ENCODE measurements at places on chromosomes 2 and 18.

DNA sequence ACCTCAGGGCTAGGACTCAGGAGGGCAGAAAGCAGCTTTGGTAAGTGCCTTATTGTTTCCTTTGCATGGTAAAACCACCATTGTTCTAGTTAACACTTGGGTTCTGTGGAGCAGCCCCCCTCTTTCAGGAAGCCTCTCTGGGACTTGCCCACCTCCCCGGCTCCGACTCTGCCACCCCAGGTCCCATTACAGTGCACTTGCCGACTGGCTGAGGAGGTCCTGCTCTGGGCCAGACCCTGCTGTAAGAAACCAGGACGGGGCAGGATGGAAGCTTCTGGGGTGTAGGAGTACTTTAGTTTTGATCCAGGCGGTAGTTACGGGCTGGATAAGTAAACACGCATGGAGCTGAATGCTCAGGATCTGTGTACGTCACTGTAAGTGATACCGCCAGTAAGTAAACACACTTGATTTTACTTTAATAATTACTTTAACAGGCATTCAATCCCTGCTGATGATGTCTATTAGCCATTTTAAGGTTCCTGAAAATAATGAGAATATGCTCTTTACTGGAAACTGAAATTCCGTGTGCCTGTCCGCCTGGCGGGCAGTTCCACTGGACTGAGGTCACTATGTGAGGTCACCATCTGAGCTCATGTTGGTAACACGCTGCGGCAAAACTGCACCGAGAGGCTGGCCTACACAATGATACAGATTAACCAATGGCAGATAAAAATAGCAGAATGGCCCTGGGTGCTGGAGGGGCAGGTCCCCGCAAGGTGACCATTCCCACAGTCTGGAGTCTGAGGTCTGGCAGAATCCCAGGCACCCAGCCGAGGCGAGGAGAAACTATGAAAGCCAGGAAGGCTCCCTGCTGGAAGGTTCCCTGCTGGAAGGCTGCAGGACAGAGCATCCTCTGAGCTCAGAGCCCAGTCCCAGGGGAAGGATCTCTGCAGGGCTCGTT, 25.2 kb downstream of the HS1BP3 start:
- DNase-seq, result no peak

GRCh38 chr2:144268036-144268678, 251.8 kb downstream of the ZEB2 start:
- DNase-seq, result no peak

DNA sequence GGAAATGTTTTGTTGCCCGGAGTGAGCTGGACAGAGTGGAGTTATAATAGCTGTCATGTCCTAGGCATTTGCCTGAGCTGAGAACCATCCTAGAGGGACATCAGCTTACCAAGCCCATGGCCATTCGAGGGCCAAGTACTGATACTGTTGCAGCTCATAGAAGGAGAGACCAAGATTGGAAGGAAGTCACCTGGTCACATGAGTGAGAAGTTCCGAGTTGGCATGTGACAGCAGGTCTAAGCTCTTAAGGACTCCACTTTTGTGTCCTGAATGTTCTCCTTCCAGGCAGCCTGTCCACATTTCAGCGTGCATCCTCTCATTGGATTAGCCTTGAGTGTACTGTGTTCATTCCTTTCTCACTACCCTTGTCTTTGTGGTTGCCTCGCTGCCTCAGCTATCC, 4.4 kb downstream of the FHOD3 start:
- no peak for DNase-seq

DNA sequence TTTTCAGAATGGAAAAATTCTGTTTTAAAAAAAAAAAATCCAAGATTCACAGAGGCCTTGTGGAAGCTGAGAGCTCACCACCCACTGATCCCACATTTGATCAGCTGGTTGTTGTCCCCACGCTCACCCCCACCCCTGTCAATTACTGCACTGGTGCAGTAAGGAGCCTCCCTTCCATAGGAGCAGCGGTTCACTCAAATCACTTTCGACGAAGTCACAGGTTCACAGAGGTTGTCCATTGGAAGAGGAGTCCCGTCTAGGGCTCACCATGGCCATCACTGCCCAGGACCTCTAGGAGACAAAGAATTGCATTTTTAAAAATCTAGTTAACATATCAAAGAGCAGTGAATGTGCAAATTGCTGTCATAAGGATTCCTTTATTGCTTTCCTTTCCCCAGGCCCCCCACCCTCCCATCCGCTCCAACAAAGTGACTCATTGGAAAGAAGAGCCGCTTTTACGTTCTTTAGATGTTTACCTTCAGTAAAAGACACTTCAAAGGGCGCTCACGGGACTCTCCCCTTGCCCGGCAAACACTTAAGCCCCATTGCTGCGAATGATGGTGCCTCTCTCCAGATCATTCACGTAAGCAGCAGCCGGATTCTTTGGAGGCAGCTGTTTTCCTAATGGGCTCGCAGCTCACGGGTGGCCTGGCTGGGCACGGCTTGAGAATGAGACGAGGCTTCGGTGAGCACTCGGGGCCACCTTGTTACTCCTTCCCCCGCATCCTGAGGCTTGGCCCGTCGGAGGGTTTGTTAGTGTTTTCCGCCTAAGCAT, 165.5 kb upstream of the SALL3 start:
- DNase-seq, result no peak

DNA sequence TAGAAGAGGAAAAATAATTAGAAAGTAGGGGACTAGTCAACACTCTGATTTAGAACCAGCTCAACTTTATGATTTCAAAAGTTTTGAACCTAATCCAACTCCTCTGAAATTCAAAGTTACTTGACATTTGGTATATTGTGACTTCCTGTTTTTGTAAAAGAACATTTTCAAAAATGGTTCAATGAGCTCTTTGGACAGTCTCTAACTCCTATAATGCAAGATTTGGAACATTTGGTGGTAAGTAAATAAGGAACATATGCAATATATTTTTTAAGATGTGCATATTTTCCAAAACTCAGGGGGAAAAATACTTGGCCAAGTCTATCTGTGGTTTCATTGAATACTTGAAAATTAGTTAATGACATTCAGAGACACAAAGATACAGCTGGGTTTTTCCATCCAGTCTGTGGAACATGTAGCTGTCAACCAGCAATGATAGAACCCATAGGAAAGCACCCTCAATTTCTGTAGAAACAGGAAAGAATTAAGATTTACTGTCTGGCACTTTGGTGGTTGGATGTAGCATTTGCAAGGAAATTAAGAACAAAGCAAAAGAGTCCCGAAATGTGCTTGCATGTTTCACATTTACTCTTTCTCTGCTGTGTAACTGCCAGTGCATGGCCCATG, 17.0 kb upstream of the ANKRD44 start:
- no peak for DNase-seq

GRCh38 chr2:143225931-143226330, 96.7 kb downstream of the ARHGAP15 start:
- DNase-seq, result no peak

GRCh38 chr2:215845839-215846586, 167.3 kb downstream of the MREG start:
- DNase-seq, result no peak

DNA sequence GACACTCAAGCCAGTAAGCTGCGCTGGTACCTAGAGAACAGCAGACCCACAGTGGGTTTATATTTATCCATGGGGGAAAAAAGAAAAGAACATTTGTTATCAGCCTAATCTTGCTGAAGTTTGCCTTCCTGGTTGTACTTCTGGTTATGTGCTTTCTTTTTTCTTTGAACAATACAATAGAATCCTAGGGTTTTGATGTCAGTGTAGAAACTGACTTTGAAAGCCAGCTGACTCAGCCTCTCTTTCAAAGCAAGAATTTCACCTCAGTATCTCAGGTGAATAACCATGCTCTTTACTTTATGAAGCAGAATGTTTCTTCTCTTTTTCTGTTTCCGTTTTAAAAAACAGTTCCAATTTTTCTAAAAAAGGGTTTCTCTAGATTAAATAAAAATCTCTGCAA, 78.4 kb downstream of the CD8B2 start:
- DNase-seq, result no peak

GRCh38 chr2:97812931-97813330, 99.6 kb downstream of the ZAP70 start:
- no peak for DNase-seq

GRCh38 chr2:210000464-210001324, 1.7 kb upstream of the RPE start:
- no peak for DNase-seq

GRCh38 chr2:12720278-12720620, 3.5 kb downstream of the TRIB2 start:
- no peak for DNase-seq

DNA sequence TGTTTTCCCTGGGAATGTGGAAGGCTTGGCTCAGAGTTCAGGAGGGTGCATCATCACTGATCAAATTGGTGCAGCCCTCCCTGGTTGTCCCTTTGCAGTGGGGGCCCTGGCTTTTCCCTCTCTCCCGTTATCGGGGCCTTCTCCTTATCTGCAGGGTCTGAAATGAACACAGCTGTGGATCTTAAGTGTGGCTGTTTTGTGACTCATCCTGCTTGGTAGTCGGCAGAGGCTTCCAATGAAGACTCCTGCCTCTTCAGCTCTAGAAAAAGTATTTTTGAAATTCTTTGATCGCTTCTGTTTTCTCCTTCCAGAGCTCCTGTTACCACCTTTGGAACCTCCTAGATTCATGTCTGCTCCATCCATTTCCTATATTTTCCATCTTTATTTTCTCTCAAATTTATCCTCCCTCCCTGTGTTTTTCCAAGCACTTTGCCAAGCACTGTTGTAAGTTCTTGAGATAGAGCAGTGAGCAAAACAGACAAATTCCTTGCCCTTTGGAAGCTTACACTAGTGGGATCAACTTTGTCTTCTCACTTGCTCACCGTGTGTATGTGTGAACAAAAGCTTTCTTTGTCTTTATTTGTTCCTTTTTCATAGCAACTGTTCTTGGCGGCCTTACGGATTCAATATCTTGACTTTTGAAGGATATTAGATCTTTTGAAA, 45.7 kb downstream of the RALB start:
- no peak for DNase-seq

GRCh38 chr2:64914735-64915509, 74.3 kb upstream of the SLC1A4 start:
- DNase-seq, result no peak

DNA sequence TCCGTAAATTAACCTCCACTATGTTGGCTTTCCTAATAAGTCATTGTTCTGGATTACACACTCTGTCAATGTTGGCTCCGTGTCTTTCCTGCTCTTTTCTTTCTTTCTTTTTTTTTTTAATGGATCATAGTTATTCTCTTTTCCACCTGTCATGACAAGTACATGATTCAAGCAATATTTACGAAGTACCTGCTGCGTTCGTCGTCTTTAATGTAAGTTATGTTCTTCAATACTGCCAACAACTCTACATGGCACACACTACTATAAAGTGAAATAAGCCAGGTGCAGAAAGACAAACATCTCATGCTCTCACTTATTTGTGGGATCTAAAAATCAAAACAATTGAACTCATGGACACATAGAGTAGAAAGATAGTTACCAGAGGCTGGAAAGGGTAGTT, 239.1 kb downstream of the SCG2 start:
- DNase-seq, result no peak

DNA sequence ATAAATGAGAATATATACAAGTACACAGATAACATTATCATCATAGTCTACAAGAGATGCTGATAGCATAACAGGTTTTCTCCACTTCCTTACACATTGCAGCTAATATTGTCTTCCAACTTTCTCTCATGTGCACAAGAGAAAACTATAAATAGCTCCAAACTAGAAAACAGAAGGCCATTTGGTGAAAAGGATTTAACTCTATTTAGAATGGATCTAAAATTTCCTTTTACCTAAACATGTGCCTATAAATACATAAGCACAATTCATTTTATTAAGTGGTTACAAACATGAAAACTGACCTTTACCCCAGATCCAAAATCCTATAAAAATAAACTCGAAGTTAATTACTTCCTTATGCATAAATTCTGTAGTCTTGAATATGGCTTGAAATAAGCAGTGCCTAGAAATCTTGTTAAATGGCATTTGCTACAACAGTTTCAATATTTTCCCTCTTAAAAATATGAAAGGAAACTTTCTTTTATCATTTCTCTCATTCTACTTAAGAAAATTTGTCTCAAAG, 41.6 kb downstream of the SLC25A12 start:
- DNase-seq, result no peak

DNA sequence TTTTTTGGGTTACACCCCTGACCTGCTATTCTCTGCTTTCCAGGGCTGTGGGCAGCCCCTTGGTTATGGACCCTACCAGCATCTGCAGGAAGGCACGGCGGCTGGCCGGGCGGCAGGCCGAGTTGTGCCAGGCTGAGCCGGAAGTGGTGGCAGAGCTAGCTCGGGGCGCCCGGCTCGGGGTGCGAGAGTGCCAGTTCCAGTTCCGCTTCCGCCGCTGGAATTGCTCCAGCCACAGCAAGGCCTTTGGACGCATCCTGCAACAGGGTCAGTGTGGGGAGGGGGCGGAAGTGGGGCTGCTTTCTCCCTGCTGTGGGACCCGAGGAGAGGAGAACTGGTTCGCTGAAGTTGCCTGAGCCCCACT, 9.7 kb upstream of the WNT10A start:
- no peak for DNase-seq

DNA sequence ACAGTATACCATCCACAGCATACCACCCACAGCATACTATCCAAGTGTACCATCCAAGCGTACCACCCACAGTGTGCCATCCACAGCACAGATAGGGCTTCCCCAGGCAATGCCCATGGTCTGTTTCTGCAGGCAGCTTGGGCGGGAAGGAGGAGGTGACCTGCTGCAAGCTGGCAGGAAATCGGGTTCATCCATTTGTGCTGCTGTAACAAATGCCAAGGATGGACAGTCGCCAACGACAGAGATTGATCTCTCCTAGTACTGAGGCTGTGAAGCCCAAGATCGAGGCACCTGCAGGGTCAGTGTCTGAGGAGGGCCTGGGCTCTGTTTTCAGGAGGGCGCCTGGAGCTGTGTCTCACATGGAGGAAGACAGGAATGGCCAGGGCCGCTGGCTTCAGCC, 93.6 kb upstream of the SNTG2 start:
- no peak for DNase-seq

DNA sequence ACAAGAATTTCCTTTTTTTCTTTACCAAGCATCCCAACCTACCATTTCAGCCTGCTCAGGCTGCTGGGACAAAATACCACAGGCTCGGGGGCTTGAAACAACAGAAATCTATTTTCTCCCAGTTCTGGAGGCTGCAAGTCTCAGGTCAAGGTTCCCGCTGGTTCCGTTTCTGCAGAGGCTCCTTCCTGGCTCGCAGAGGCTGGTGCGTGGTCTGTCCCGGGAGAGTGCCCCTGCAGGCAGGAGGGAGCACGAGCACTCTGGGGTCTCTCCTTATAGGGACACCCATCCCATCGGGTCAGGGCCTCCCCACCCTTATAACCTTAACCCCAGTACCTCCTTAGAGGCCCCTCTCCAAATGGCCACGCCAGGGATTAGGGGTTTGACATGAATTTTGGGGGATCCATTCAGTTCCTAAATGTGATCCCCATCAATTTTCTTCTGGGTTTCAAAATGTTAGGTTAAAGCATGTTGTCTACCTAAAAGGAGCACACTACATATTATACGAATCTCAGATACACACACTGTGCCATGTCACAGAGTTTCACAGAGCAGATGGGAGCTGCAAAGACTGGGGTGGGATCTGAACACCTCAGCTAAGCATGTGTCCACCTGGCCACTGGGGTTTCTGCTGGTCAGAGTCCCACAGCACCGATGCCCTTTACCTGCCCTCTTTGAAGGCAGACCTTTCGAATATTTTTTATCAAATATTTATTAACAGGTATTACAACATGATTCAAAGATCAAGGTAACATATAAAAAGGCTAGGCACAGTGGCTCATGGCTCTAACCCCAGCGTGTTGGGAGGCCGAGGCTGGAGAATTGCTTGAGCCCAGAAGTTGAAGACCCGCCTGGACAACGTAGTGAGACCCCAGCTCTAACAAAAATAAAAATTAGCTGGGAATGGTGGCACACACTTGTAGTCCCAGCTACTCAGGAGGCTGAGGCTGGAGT, 17.6 kb upstream of the ADI1 start:
- DNase-seq, result no peak

- DNase-seq, result no peak
Measured at GRCh38 chr2:236171181-236171679, 3.0 kb upstream of the GBX2 start.
